ENCODE measurements at places on chromosomes 2 and 18.

- DNase-seq = no peak
Observed at GRCh38 chr18:64175432-64175831, 26.5 kb upstream of the LINC00305 start.

- DNase-seq = no peak
Observed at GRCh38 chr2:84234103-84234502, 225.0 kb downstream of the SUCLG1 start.

DNA sequence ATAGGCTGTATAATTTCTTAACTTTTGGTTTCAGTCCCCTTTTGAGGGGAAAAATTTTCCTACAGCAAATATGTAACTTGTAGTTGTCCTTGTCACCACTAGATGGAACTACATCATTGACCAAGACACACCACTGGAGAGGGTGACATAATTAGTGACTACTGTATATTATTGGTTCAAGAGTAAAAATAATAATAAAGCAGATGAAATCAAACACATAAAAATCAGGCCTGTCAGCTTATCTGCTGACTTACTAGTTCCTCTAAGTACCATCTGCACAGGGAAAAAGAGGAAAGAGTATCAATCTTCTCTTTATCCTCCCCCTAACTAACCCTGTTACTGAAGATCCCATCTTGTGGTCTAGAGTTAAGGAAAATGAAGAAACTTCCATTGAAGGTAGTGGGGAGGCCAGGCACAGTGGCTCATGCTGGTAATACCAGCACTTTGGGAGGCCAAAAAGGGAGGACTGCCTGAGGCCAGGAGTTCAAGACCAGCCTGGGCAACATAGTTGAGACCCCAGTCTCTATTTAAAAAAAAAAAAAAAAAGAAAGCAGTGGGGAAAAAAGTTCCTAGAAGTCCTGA, 29.6 kb upstream of the ENOSF1 start:
- peak; percentile 23 for DNase-seq

- no peak for DNase-seq
Observed at GRCh38 chr2:46872902-46873603, 42.6 kb downstream of the MCFD2 start.

GRCh38 chr18:76824145-76824676, 1.9 kb downstream of the ZNF236 start:
- DNase-seq = no peak

DNA sequence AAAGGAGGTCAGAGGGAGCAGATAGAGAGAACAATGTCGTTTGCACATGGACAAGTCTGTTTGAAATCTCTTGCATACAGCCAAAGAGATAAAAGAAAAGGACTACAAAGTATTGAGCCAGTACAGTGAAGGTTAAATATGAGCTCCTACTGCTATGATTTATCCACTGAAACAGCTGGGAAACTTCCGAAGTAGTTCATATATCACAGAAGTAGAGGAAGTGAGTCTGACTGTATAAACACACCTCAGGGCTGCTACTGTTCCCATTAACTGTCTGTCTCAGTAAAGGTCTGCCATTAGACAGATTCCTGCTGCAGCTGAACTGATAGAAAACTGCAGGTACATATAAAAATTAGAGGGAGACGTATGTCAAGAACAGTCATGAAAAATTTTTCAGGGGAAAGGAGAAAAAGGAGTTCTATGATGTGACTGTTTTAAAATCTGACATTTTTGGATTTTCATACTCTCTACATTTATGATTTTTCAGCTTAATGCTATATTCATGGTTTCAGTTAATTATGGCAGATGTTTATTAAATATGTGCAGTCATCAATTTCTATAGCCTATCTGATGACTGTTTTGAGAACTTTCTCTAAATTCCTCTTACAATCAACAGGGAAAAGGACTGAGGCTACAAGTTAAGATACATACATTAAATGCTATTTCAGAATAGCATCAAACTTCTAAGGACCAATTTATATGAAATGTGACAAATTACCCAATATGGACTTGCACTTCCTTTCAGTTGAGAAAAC, 364.7 kb downstream of the ERBB4 start:
- no peak for DNase-seq

- DNase-seq = no peak
Observed at GRCh38 chr2:226184940-226185615, 614.5 kb downstream of the IRS1 start.

GRCh38 chr18:9217743-9218451, 81.3 kb downstream of the ANKRD12 start:
- no peak for DNase-seq

DNA sequence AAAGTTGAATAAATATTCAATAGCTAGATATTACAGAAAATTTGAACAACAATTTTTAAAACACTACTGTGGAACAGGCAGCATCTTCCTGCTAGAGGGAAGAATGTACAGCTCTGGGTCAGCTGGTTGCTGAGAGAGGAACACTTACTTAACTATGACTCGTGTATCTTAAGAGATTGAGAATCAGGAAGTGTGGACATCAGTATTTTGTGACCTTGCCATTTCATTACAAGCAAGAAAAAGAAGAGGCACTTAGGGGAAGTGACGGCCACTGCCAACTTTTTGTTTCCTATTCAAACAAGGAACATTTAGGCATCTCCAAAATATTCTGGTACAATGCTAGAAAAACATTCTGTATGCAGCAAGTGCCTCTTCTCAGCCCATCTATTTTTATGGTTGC, 45.9 kb downstream of the ITPRID2 start:
- DNase-seq = peak; percentile 4

DNA sequence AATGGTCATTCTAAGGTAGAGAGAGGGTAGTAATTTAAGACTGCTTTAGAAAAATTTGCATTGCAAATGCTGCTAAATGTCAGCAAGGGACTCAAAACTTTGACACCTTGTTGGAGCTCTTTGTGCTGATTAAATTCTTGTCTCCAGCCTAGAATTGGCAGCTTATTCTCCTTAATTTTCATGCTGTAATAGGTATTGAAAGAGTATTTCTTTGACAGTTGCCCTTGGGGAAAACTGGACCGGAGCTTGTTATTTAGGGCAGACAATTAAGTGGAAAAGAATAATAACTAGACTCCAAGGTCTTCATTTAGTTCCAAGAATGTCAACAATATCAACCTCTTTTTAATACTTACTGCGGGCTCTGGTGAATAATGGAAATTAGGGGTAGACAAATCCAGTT, 264.0 kb downstream of the TPGS2 start:
- no peak for DNase-seq

GRCh38 chr2:147628971-147629421, 215.8 kb upstream of the ACVR2A start:
- DNase-seq = no peak

DNA sequence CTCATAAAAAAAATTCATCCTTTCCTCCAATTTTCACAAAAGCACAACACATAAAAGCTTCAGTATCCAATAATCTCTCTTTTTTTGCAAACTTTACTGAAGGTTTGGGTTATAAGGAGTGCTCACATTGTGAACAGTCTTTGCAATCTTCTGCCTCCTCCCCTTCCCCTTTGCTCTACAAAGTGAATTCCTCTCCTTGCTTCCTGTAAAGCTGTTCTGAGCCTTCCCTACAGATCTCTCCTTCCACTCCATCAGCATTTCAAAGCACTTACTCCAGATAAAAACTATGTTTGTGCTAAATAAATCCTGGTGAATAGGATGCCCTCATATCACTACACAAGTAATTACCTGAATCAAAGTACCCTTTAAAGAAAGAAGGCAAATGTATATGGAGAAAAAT, 4.6 kb upstream of the PDK1 start:
- DNase-seq = no peak

DNA sequence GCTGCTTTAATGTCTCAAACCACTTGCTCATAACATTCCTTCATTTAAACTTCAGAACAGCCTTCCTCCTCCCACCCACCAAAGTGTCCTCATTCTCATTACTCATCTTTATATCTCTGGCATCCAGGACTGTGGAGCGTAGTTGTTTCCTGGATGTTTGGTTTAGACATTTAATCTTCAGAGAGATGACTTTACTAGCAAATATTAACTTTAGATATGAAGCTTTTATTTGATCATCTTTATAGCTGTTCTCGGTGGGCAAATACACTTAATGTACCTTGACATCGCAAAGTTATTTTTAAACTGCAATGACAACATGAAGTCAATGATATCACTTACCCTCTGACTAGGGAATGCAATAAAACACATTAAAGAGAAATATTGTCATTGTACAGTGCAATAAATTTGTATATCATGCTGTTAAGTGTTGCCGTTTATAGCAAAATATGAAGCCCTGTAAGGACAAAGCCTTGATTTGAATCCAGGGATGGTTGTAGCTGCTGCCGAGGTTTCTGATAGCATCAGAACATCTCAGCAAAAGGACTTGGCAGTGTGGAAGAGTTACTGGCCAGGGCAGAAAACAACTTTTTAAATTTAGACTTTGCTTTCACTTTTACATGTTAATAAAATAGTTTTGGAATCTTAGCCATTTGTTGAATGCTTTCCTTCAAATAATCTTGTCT, 4.6 kb upstream of the LAMA3 start:
- DNase-seq = no peak

DNA sequence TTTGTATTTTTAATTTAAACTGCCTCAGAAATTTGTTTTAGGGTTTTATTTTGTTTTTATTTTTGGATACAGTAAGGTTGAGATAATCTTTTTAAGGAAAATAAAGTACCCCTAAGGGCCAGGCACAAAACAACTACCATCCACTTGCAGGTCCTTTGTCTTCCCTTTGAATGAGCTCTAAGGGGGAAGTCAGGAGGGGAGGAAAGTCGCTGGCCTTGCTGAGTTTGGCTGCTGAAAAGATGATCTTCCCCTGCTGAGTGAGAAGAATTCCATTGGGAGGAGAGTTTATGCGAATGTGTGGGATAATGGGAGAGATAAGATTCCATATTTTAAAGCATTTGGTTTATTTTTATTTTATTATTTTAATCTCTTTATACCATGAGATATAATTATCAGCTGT, 100.7 kb downstream of the ARHGAP15 start:
- no peak for DNase-seq

- no peak for DNase-seq
Observed at GRCh38 chr2:15222856-15223255, 338.3 kb downstream of the NBAS start.

DNA sequence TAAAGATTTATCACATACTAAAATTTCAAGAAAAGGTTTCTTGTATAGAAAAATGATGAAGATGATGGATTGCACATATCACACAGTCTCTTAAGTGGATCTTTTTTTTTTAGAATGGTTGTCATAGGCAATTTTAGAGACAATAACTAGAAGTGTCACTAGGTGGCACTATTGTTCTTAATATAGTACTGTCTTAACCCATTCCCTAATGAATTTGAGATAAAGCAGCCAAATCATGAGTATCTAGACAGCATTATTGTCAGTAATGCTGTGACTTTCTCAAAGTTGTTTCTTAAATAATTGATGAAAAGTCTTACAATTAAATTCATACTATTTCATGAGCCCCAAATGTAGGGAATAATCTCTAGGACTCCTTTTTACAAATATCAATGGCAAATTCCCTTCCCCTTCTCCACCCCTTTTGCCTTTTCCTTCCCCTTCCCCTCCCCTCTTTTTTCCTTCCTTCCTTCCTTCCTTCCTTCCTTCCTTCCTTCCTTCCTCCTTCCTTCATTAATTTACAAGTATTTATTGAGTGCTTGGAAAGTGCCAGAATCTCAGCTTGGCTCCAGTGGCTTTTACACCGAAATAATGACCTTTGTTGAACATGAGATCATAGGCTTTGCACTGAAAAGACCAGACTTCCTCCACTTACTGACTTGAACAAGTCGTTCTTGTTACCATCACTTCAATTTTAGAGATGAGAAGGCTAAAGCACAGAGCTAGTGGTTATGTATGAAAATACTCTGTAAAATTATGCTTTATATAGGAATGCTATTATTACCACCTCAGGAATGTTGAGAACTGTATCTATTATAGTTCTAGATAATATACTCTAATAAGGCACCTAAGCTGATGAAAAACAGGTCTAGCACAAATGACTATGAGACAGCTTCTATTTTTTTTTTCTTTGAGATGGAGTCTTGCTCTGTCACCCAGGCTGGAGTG, 19.8 kb downstream of the MYL12B start:
- DNase-seq = peak; percentile 77

GRCh38 chr18:11261486-11261885, 112.1 kb upstream of the PIEZO2 start:
- no peak for DNase-seq

DNA sequence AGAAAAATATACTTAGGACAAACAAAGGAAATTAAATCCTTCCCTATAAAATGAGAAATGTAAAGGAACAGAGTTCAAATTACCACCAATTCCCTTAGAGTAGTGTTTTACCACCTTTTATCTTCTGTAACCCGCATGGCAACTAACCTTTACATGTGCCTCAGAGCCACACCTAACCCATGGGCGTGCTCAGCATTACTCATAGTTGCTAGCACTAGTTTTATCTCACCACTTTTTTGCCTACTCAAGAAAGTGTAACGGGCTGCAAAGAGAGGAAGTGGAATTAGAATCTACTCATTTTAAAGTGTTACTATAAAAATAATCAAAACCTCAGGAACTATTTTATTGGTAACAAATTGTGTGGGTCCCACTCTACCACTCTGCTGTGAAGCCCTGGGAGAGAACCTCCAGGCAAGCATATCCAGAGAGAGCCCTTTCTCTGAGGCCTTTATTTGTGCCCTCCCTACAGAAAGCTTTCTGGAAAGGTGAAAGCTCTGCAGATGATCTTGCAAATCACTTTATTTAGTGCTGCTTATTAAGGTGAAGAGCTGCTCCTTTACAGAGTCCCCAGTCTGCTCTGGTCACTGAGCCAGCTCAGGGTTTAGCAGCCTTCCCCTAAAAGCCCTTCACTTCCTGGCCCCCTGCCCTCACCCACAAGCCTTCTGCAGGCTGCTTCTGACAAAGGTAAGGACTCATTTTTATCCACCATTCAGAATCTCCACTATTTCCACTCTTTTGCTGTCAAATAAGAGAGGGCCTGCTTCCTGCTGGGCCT, 98.8 kb downstream of the TRABD2A start:
- DNase-seq = no peak

- no peak for DNase-seq
Observed at GRCh38 chr2:105334211-105334610, 3.1 kb upstream of the C2orf49 start.

DNA sequence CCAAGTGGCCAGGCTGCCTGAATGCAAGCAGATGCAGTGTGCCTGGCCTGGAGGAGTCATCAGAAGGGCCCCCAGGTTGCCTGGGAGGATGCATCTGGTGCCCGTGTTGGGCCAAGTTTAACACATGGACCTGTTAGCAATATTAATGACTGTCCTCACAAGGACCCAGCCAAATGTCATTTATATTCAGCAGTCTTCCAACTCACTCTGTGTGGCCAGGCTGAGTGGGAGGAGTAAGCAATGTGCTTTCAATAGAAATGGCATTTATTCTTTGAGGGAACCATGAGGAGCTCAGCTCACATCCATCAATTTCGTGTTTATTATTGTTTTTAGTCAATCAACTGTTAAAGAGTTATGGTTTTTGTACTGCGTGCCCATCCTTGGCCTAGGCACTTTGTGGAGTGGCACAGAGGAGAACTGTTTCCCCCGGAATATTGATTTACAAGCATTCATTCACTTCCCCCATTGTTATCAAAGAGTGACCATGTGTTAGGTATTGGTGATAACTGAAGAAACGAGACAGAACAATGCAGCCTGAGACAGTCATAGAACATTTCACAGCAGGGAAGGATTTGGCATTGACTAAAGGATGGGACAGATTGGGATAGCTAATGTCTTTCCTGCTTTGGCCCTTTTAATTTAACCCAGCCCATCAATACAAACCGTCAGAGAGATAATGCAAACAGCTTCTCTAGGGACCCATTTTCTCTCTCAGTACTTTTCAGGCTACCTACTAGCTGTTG, 725.2 kb downstream of the TSN start:
- DNase-seq = no peak

Measured in KG1 (cell line).